ENCODE measurements at places on chromosomes 1 and 21. TPM values are rescaled to one million over a fixed set of nuclear protein-coding genes. Genes with fewer than 3 reads are reported as not detected.

DNA sequence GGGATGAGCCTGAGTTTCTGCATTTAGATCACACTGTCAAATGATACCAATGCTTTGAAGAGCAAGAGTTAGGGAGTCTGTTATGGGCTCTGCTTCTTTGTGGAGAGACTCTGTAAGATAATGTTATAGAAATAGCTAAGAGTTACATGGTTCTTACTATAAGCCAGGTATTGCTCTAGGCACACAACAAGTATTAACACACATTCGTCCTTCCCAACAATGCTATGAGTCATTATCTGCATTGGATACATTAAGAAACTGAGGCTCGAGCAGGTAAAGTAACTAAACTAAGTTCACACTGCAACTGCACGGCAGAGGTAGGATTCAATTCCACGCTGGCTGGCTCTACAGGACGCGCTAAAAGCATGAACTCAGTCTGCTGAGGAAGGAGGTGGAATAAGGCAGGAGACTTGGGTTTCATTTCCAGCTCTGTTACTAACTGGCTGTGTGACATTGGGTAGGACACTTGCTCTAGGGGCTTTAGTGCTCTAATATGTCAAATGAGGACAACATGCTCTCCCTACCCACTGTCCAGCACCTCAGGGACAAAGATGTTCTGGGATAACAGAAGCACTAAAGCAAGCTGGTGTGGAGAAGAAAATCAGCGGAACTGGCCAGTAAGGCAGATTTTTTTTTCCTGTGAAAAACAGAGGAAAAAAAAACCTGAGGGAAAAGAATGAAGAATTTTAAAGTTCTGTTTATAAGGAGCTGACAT, 23.7 kb upstream of the IL20 start:
- no peak for DNase-seq

GRCh38 chr1:215665215-215665614, 98.1 kb downstream of the KCTD3 start:
- DNase-seq = no peak

GRCh38 chr21:33940164-33940880, 24.7 kb upstream of the ATP5PO start:
- DNase-seq = peak; percentile 70

The C1orf21 gene
- total RNA-seq = 7.0 TPM

The SDC3 gene
- under 0.01 TPM for total RNA-seq

The RNPC3 gene
- 10.8 TPM for total RNA-seq

The LCE1E gene
- total RNA-seq = not detected

GRCh38 chr1:32761936-32762335, 55.2 kb downstream of the YARS1 start:
- DNase-seq = no peak

The NR5A2 gene
- under 0.01 TPM for total RNA-seq

GRCh38 chr21:42698733-42699132, 45.3 kb downstream of the PDE9A start:
- no peak for DNase-seq

DNA sequence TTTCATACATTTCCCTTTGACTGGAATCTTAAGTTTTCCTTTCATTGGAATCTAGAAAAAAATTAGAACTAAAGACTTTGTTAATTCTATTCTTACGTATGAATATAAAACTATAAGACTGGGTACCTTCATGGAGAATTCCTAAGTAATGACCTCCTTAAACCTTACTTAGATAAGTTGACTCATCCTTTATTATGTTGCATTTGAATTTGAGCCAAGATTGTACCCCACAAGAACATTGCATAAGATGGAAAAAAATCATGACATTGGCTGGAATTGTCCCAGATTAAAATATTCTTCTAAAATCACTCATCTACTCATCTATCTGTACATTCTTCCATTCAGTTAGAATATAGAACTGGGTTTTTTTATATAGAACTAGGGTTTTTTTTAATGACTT, 137.4 kb downstream of the C1orf21 start:
- DNase-seq = no peak

- no peak for DNase-seq
Measured at GRCh38 chr21:35163411-35163810, 114.3 kb upstream of the RUNX1 start.

The PKP1 gene
- under 0.01 TPM for total RNA-seq

GRCh38 chr1:198641501-198641900, 2.7 kb downstream of the PTPRC start:
- no peak for DNase-seq

DNA sequence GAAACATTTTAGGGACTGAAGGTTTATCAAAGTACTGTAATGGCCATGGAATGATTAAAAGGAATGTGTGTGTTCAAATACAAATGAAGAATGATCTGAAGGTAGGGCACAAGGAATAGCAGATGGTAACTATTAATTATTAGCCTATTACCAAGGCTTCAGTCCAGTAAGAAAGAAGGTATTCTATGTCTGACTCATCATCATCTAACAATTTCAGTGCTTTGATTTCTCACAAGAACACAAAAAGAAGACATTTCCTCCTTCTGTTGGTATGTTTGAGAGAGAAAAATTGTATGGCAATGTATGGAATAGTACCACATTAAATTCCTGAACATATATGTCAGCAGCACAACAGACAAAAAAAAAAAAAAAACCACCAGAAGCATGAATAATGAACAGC, 57.5 kb downstream of the TYW3 start:
- DNase-seq = no peak

All from hematopoietic multipotent progenitor cell (in vitro differentiated cells).